NCI-H1436 (cell line): ENCODE measurements at places on chromosomes 2 and 18.

GRCh38 chr2:189096769-189097447, 82.7 kb downstream of the COL5A2 start:
- DNase-seq = no peak

- no peak for DNase-seq
These were observed 708 bp upstream of the RIF1 start for GRCh38 chr2:151408788-151409600.

DNA sequence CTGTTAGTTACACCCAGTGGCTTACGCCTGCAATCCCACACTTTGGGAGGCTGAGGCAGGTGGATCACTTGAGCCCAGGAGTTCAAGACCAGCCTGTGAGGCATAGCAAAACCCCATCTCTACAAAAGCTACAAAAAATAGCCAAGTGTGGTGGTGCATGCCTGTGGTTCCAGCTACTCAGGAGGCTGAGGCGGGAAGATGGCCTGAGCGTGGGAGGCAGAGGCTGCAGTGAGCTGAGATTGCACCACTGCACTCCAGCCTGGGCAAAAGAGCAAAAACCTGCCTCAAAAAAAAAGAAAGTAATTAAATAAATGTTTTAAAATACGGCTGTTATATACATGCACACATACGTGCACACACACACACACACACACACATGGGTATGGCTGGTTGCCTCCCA, 194.8 kb downstream of the HDAC4 start:
- DNase-seq = no peak

DNA sequence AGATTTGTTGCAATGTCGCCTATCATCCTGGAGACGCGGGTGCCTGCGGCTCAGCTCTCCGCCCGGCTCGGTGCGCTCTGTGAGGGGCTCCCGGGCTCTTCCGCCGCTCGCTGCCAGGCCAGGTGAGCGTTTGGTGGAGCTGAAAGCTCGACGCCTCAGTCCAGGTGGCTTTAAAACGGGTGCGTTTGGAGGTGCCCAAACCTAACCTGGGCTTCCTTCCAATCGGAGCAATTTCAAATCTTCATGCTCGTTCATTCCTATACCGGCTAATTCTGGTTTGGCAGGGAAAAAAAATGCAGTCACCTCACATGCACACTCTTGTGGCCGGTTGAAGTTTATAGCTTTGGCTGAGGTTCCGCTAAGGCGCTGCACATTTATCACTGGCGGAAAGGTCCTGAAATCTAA, at the start of gene SLC16A14:
Gene SLC16A14, minus strand, starts transcription at position 274 of the 405 bp plus-strand sequence. CDS start 9,572 bp downstream, outside the sequence.
- DNase-seq = peak; percentile 22

DNA sequence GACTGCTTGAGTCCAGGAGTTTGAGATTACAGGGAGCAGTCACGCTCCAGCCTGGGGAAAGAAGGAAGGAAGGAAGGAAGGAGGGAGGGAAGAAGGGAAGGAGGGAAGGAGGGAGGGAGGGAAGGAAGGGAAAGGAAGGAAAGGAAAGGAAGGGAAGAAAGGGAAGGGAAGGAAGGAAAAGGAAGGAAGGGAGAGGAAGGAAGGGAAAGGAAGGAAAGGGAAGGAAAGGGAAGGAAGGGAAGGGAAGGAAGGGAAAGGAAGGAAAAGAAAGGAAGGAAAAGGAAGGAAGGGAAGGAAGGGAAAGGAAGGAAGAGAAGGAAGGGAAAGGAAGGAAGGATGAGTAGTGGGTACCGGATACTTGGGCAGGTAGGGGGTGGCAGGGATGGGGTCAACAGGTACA, 32.3 kb downstream of the GPR155 start:
- DNase-seq = no peak

DNA sequence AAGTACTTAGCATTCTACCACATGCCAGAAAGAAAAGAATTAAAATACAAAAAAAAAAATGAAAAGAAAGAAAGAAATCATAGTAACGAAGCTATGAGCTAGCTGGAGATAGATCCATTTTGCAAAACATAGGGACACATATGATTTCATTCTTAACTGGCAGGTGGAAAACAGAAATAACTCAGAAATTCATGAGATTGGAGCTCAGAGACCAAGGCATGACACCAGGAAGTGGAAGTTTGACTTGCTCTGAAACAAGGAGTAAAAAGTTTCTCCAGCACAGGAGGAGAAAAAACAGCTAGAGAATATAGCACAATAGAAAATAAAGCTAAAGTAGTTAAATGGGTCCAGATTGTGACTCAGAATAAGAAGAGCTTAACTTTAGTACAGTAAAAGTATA, 278.1 kb downstream of the ZEB2 start:
- no peak for DNase-seq

GRCh38 chr2:8619071-8619470, 62.8 kb upstream of the ID2 start:
- DNase-seq = no peak

DNA sequence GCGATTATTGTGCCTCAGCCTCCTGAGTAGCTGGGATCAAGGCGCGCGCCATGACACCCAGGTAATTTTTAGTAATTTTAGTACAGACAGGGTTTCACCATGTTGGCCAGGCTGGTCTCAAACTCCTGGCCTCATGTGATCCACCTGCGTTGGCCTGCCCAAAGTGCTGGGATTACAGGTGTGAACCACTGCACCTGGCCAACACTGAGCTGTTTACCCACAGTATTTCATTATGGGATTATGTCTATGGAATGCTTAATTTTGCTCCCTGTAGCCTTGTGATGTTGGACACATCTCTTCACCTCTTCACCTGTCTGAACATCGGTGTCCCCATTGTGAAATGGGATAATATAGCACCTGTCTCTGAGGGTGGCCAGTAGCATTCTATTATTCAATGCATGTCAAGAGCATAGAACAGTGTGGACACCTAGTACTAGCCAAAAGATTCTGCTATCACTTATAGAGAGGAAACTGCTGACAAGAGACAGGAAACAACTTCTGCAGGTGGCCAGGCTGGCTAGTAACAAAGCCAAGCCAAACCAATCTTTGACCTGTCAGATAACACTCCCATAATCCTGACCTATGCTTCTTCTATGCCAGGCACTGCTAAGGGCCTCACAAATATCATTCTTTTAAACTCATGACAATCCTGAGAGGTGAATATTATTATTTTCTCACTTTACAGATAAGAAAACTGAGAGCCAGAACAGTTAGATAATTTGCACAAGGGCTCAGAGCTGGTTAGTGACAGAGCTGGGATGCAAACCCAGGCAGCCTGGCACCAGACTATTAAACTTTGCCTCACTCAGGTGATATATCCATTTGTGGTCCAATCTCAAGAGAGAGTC, 29.4 kb upstream of the REEP1 start:
- DNase-seq = no peak

- no peak for DNase-seq
These were observed 28.5 kb downstream of the CYP27C1 start for GRCh38 chr2:127191331-127192219.
